Dermis microvascular lymphatic vessel endothelial cell (primary cell): ENCODE measurements at places on chromosomes 1 and 21. TPM values are rescaled to one million over a fixed set of nuclear protein-coding genes. Genes with fewer than 3 reads are reported as not detected.

The C21orf58 gene
- 2.0 and 3.3 TPM in 2 replicates for total RNA-seq

The OR2L2 gene
- total RNA-seq = not detected in 2 replicates

The MYOM3 gene
- under 0.01 TPM in 1 of 2 replicates, not detected in the other for total RNA-seq

The STIL gene
- total RNA-seq = 4.6 and 7.2 TPM in 2 replicates

The OR14K1 gene
- total RNA-seq = not detected in 2 replicates

The TAS1R1 gene
- total RNA-seq = 0.13 TPM in 1 of 2 replicates, not detected in the other

The CD1B gene
- not detected in 2 replicates for total RNA-seq

The CHAF1B gene
- 1.6 and 3.3 TPM in 2 replicates for total RNA-seq

The LORICRIN gene
- not detected in 2 replicates for total RNA-seq

The MORN1 gene
- total RNA-seq = 3.1 and 3.5 TPM in 2 replicates

The TFF2 gene
- total RNA-seq = not detected in 2 replicates

The CNTN2 gene
- total RNA-seq = not detected in 2 replicates

The TNN gene
- total RNA-seq = under 0.01 TPM in 1 of 2 replicates, not detected in the other

The SEC16B gene
- 0.39 and 1.1 TPM in 2 replicates for total RNA-seq

The KRTAP12-2 gene
- not detected in 2 replicates for total RNA-seq

The FCGR3A gene
- total RNA-seq = not detected in 2 replicates

The SYPL2 gene
- under 0.01 TPM in 1 of 2 replicates, not detected in the other for total RNA-seq

The PLA2G4A gene
- 16.2 and 24.5 TPM in 2 replicates for total RNA-seq

The GBP6 gene
- not detected in 2 replicates for total RNA-seq

The HES2 gene
- total RNA-seq = 16.2 and 17.6 TPM in 2 replicates

The MOB3C gene
- total RNA-seq = 8.6 and 9.9 TPM in 2 replicates

The ANGPTL3 gene
- total RNA-seq = not detected in 2 replicates

The UTS2 gene
- total RNA-seq = not detected in 2 replicates

The CSF1 gene
- 4.6 and 7.6 TPM in 2 replicates for total RNA-seq

The APCS gene
- not detected in 2 replicates for total RNA-seq

The APOBEC4 gene
- total RNA-seq = not detected in 2 replicates

The C1orf35 gene
- 6.5 and 6.8 TPM in 2 replicates for total RNA-seq

The HCRTR1 gene
- 0.77 and 2.8 TPM in 2 replicates for total RNA-seq

The RIIAD1 gene
- total RNA-seq = not detected in 2 replicates
